Activated CD4-positive, alpha-beta T cell treated with anti-CD3 and anti-CD28 coated beads for 24 hours (primary cell): ENCODE measurements at places on chromosomes 3 and 15.

GRCh38 chr15:57625703-57626448 lies 34.2 kb downstream of the MYZAP start:
- no peak for DNase-seq

DNA sequence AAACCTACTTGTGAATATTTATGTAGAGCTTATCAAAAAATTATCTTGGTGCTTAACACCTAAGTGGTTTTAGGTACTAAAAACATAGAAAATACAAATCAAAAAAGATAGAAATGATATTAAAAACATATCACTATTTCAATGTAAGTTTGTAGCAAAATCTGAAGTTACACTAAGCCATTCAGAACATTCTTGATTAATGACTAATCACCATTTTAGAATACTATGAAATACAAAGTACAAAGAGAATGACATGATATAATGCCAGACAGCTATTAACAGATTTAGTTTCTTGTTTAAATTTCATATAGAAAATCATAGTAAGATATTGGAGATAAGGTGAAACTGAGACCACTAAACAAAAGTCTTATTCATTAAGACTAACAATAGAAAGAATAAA lies 169.7 kb upstream of the AGTR1 start:
- DNase-seq = no peak

DNA sequence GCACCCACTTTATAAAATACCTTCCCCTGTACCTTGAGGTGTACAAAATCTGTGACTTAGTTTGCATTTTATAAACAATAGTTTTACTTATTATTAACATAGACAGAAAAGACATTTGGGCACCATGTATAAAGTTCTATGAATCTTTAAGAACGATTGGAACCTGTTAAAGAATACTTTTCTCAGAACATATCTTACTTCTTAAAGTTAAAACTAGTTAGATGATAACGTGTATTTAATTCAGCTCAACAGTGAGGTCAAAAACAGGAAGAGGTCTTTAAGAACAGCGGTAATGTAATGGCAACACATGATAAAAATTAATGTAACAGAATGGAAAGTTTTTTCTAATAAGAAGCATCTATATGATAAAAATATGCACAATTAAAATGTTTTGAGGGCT lies 25.0 kb downstream of the CPOX start:
- DNase-seq = no peak

DNA sequence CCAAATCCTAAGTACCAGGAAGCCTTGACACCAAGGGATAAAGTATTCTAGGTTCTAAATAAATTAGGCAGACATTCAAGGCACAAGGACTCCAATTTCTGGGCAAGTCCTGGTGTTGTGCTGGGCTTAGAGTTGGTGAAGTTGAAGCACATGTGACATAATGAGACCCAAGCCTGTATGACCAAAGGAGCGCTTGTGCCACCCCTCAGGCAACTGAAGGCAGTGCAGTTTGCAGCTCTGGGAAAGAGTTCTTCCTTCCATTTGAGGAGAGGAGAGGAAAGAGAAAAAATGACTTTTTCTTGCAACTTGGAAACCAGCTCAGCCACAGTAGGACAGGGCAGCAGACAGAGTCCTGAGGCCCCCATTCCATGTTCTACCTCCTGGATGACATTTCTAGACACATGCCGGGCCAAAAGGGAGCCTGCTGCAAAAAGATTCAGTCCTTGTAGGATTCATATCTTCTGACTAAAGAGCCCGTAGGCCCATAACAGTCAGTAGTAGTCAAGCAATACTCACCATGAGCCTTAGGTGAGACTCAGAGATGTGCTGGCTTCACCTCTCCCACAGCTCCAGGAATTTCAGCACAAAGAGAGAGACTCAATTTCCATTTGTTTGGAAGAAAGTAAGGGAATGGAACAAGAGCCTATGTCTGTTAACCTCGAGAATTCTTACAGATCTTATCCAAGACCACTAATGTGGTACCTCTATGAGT lies 588.8 kb upstream of the BCHE start:
- DNase-seq = no peak

GRCh38 chr15:33788906-33789540 lies 179.3 kb upstream of the CHRM5 start:
- no peak for DNase-seq
